Femur (tissue), 1 donor: ENCODE measurements at places on chromosomes 2 and 18.

- DNase-seq, result no peak
Measured at GRCh38 chr18:23852236-23853045, 162.1 kb upstream of the TTC39C start.

- no peak for DNase-seq
Measured at GRCh38 chr18:75290737-75291358, 80.3 kb downstream of the TSHZ1 start.

DNA sequence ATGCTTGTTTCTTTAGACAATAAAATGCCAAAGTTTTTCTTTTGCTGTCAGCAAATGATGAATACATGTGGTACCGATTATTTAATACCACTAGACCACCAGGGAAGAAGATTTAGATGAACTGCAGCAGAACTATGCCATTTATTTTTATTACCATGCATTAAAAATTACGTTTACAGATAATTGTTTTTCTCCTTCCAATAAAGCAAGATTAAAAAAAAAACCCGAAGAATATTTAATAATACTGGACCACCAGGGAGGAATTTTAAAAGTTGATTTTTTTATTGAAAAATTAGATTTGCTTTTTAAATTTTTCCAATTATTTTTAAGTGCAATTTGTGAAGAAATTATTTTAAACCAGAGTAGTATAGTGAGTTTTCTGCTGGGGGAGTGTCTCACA lies 170.3 kb upstream of the HNRNPA3 start:
- no peak for DNase-seq

GRCh38 chr2:37872192-37872750 lies 52.8 kb upstream of the RMDN2 start:
- DNase-seq, result no peak

- DNase-seq, result no peak
Measured at GRCh38 chr2:71962911-71963694, 184.6 kb downstream of the CYP26B1 start.

- no peak for DNase-seq
Measured at GRCh38 chr2:96841701-96842495, 1.9 kb downstream of the ANKRD23 start.

- peak; percentile 79 for DNase-seq
Measured at GRCh38 chr2:18519914-18520450, 40.5 kb downstream of the RDH14 start.

DNA sequence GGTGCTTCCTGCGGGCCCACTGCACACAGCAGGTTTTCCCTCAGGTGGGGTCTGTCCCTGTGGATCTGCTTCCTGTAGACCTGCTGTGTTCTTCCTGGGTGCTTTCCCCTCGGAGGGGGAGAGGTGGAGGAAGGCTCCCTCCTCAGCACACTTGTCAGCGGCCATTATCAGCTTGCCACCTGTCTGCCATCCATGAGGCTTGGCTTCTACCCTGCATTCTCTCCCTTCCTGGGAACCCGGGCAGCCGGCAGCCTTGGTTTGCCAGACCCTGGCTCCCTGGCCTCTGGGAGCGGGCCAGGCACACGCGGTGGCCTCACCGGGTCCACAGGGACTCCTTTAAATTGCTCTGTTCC lies 58.5 kb downstream of the INPP5D start:
- DNase-seq, result no peak

DNA sequence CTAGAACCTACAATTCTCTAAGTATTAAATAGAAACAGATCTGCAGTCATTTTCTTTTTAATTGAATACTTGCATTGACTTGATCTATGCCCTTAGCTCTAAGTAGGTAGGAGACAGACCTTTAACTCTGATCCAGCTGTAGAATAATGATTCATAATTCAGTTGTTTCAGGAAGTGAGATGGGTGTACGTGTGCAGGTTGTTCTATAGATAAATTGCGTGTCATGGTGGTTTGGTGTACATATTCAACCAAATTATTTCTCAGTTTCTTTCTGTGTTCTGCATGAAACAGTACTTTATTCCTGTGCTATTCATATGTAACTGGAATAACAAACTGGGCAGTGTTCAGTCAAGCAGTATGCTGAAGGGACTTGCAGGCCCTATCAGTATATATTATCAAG lies 34.3 kb upstream of the CD226 start:
- DNase-seq, result no peak

- peak; percentile 55 for DNase-seq
Measured at GRCh38 chr2:231671270-231672050, 36.9 kb upstream of the PTMA start.

GRCh38 chr18:58194028-58194427 lies 150.0 kb downstream of the NEDD4L start:
- no peak for DNase-seq

GRCh38 chr18:48662011-48662661 lies 123.3 kb downstream of the CTIF start:
- peak; percentile 40 for DNase-seq

GRCh38 chr2:240888890-240889573 lies 6.9 kb downstream of the MAB21L4 start:
- no peak for DNase-seq

GRCh38 chr18:10860928-10861327 lies 288.4 kb downstream of the PIEZO2 start:
- peak; percentile 31 for DNase-seq

DNA sequence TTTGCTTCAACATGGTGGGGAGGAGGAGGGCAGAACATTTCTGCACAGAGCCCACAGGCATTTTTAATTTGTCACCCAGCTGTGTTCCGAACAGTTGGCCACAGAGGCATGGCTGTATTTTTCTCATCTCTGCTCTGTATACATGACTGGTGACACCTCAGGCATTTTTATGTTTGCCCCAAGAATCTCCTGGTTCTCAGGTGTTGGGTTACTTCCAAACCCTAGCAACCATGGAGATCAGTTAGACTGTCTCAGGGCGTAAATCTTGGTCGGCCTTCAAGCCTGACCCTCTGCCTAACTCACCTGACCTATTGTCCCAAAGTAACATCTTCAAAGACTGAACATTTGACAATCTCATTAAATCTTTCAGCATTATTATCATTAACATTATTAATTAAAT lies 100.0 kb downstream of the ABCA12 start:
- no peak for DNase-seq
